ENCODE measurements at places on chromosomes 11 and 22.

- DNase-seq, result no peak
Observed at GRCh38 chr22:24601217-24602104, 1.5 kb upstream of the GGT1 start.

DNA sequence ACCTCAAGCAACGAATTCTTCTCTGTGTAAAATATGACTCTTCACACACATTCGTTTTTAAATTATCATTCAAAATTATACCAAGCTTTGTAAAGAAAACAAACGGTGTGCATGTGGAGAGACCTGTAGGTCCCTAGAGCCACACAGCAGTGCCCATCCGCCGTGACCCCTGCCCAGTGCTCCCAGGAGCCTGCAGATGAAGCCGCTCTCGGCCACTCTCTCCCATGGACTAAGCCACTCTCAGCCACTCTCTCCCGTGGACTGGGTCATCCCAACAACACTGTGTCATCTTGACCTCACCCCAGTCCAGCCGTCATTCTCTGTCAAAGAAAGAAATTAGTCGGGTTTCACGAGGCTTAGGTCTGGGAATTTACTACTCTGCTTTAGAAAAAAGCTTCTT is 391.6 kb downstream of the BRD1 start:
- no peak for DNase-seq

DNA sequence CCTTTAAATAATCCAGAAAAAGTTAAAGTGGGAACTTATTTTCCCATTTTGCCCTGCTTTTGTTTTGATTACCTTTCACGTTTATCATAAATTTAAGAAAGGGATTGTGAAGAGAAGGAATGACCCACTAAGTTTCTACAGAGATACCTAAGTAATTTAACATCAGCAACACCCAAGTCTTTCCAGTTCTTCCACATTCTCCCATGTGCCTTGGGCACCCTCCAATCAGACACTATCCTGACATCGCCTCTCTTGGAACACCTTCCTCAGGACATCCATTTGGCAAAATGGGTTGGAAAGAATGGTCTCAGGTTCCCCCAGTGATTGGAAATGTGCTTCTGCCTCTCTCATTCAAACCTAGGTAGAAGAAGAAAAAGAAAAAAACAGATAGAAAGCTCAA is 6.3 kb downstream of the BBOX1 start:
- DNase-seq, result no peak

- peak; percentile 94 for DNase-seq
Observed at GRCh38 chr11:64864473-64865285, 13.7 kb downstream of the EHD1 start.

DNA sequence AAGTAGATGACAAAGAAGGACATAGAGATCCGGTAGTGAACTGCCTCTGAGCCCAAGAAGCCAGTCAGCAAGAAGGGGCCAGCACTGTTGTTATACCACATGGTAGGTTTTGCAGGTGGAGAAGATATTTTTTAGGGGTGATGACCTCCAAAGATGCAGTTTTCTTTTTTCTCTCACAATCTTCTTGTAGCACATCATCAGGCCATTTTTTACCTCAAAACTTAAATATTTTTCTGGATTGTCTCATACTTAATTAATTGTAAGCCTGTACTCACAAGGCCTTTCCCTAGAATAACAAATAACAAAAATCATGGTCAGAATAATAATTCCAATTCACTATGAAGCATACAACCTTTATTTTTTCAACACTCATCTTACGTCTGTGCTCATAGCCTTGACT is at the start of gene OR51B4:
OR51B4 (minus strand) TSS at position 101 of the 400 bp plus-strand sequence; CDS start at position 101, 0 bp downstream.
- no peak for DNase-seq

DNA sequence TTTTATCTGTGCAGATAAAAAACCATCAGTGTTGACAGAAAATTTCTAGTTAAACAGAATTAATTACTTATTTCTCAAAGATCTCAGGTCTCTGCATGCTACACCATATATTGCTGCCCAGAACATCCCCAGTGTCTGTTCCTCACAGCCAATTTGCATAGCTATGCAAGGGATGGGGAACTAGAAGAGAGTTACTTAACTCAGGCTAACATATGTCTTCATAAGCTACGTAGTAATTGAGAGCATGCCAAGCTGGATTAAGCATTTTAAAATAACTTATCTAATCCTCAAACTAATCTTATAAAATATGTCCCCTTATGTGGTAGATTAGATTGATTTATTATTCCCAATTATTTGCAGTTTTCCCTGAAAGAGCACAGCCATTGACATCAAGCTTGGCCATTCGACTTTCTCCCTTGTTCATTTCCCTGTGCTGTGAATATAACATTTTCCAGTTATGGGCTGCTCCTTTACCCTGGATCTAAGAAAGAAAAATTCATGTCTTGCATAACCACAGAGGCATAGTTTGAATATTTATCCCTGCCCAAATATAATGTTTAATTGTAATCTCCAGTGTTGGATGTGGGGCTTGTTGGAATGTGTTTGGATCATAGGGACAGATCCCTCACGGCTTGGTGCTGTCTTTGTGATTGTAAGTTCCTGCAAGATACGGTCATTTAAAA is 69.1 kb downstream of the C11orf87 start:
- DNase-seq, result no peak

- DNase-seq, result peak; percentile 69
Observed at GRCh38 chr22:28773461-28773867, 969 bp downstream of the CCDC117 start.

GRCh38 chr11:129247135-129247534 is 55.0 kb upstream of the ARHGAP32 start:
- peak; percentile 43 for DNase-seq

GRCh38 chr11:284105-285020 is 4.6 kb upstream of the PGGHG start:
- DNase-seq, result no peak

Measured in fibroblast of villous mesenchyme (primary cell).